ENCODE measurements at places on chromosomes 7 and 10. TPM values are rescaled to one million over a fixed set of nuclear protein-coding genes. Genes with fewer than 3 reads are reported as not detected.
A peak's percentile ranks its signal among the peaks of the same experiment; 100 is the strongest.

GRCh38 chr10:93150990-93151547, 77.4 kb downstream of the CYP26A1 start:
- DNase-seq: peak; percentile 56

Gene SUN3
- 0.51 TPM for total RNA-seq

Gene ZNF117
- total RNA-seq: 20.4 TPM

GRCh38 chr7:157710396-157710795, 373.6 kb downstream of the DNAJB6 start:
- no peak for DNase-seq

DNA sequence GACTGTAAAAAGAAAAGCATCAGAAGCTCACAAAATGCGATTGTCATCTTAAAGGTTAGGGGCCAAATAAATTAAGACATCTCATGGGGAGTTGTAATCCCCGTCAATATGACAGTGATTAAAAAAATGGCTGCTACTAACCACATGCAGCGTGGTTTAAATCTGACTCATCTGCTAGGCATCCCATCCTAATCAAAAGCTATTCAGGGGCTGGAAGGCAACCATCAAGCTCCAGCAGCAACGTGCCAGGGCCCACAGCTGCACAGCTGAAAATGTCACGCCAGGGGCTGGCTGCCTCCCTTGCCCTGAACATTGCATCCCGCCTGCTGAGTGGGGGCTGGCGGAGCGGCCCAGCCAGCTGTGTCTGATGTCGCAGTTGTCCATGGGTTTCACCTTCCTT, 66.3 kb upstream of the FRMD4A start:
- DNase-seq: peak; percentile 80

Gene BTBD16
- 0.26 TPM for total RNA-seq

GRCh38 chr10:119025336-119025735, 4.2 kb upstream of the NANOS1 start:
- peak; percentile 63 for DNase-seq

Gene ACHE
- total RNA-seq: not detected

GRCh38 chr7:17090751-17091150, 207.7 kb upstream of the AHR start:
- peak; percentile 78 for DNase-seq

DNA sequence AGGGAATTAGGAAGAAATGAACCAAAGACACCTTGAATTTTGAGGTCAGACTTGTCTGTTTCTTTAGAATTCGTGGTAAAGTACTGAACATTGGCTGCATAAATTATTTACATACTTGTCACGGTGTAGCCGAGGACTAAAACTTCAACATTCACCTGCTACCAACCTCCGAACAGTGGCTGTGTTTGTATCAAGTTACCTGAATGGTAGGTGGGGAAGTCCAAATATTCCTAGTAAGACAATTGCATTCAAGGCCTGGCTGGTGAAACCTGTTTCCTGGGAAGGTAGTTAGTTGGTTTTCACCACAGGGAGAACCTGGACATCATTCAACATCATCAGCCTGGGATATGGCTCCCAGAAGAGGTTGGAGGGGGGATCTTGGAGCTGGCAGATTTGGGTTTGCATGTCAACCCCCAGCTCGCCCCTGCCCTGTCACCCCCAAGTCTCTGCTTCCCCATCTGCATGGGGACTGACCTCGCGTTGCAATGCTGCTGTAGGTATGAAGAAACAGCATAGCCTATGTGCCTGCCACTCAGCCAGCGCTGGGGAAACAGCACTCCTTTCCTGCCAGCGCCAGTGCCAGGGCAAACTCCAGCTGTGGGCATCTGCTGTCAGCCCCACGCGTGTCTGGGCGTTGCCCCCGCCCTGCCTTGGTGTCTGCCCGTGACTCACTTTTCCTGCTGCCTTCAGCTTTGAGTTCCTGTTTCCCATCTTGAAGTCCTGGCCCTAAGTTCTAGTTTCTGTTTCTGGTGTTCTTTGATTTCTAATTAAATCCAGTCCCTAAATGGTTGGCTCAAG, 12.7 kb upstream of the LARP4B start:
- DNase-seq: peak; percentile 40

- no peak for DNase-seq
Observed at GRCh38 chr7:106023369-106024322, 60.6 kb downstream of the CDHR3 start.

DNA sequence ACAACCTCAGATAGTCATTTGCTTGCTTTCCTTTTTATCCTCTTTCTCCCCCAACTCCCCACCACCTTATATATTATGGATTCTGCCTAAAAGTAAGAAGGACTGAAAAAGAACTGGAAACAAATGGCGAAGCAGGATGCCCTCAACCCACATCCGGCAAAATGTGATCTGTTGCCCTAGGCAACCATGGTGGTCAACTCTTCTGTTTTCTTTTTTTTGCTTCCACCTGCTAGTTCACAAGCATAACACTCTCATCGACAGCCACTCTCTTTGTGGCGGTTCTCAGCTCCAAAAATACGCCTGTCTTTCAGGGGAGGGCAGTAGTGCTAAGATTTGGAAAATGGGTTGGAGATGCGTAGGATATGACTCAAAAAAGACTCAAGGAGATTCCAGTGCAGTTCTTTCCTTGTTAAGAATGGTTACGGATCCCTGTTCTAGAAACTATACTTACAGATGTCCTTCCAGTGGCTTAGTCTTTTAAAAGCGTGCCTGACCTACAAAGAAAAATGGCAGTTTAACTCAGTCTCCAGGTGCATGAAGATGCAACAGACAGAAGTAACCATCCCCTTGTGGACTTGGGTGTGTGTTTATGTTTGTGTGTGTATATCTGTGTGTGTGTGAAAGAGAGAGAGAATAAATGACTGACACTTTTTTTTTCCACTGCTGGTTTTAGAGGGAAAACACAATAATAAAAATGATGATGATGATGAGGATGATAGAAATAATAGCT, 10.7 kb downstream of the APBB1IP start:
- DNase-seq: no peak

DNA sequence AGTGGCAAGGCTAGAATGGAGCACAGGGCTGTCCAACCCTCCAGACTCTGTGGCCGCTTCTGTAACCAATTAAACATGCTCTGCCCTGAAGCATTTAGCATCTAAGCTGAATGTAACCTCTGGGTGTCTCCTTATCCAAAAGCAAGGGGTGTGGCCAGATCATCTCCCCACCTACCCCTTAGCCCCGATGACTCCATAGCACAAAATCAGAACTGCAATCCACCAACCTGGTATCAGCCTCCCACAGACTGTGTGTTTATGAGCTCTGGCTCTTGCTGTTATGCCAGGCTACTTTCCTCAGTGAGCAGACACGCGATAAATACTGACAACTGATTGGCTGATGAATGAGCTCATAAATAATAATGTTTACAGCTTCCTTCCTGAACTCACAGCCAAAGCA, 3.2 kb downstream of the FRMD4A start:
- DNase-seq: no peak

Gene PLCE1
- 0.26 TPM for total RNA-seq

Gene GSAP
- 10.3 TPM for total RNA-seq

- DNase-seq: no peak
Observed at GRCh38 chr7:42926204-42926603, 5.8 kb downstream of the PSMA2 start.

DNA sequence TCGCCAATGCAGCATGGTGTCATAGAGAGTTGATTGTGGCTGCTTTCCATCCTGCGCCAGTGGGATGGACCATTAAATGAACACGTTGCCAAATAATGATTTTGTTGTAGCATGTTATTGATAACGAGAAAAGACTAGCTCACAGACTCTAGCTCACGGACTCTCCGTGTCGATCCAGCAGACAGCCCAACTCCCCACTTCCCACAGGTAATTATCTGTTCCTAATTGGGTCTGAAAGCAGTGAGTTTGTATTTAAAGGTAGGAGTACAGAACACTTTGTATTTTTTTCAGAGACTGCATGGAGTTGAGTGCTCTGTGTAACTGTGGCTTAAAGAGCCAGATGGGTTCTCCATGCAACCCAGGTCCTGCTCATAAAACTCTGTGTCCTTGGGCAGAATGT, 1250.5 kb downstream of the TYW1 start:
- no peak for DNase-seq

GRCh38 chr7:95482424-95482823, 3.3 kb upstream of the ASB4 start:
- no peak for DNase-seq

Gene MKI67
- 0.26 TPM for total RNA-seq

Gene ATG9B
- total RNA-seq: 0.26 TPM

GRCh38 chr7:148615085-148615730, 24.6 kb downstream of the C7orf33 start:
- no peak for DNase-seq

DNA sequence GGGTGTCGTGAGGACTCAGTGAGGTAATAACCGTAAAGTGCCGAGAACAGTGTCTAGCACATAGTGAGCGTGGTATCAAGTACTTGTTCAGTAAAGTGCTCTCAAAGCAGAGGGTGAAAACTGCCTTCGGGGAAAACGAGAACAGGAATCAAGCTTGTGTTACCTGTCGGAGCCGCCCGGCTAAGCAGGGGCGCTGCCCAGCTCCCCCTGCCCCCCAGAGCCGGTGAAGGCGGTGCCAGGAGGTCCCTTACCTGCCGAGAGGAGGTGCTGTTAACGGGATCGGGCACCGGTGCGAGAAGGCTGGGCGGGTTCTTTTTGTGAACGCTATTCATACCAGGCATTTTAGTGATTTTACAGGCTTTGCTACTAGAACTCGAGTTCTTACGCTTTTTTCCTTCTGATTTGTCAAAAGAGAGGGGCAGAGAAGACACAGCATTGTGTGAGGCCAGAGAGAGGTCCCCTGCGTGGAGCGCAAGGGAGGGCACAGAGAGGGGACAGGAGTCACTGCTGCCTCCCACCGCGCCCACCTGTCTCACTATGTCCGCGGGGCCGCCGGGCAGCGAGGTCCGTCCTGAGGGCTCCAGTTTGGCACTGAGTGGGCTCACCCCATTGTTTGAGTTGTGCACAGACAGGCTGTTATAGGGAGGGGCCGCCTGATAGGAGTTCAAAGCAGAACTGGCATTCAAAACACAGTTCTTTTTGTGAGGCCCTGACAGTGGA, 32.5 kb upstream of the EFCAB10 start:
- no peak for DNase-seq
